Chondrocyte (in vitro differentiated cells): ENCODE measurements at places on chromosomes 5 and 9. TPM values are rescaled to one million over a fixed set of nuclear protein-coding genes. Genes with fewer than 3 reads are reported as not detected.

DNA sequence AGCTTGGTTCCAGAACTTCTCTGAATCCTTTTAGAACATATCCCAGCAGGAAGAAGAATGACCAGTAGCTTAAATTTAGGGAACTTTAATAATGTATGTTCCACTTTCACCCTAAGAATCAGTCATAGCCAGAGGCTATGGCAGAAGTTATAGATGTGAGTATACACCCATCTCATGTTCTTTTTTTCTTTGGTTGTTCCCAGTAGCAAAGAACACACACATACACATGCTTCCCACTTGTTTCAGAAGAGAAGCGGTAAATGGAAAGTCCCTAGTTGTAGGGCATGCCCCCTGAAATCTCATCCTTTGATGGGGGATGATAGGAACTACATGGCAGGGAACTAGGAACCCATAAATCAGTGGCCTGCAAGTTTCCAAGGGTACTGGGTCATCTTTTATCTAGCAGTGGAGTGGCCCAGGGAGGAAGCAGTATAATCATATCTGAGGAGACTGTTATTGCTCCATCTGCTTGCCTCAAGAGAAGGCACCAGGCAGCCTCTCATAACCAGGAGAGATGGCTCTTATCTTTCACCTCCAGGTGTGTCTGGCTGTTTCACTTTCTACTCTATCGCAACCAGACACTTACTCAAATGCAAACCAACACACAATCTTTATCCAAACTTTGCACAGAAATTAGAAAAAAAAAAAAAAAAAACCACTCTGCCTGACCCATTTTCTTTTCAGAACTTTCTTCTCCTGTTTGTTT is 109.5 kb downstream of the SNCAIP start:
- H3K36me3 ChIP-seq = no peaks in the 10 kb centered on the region
- no peak for DNase-seq
- H3K4me1 ChIP-seq = no peaks in the 10 kb centered on the region
- no peak overlapping the region for H3K4me3 ChIP-seq
- no peaks in the 10 kb centered on the region for H3K27me3 ChIP-seq
- no peak overlapping the region for H3K27ac ChIP-seq

DNA sequence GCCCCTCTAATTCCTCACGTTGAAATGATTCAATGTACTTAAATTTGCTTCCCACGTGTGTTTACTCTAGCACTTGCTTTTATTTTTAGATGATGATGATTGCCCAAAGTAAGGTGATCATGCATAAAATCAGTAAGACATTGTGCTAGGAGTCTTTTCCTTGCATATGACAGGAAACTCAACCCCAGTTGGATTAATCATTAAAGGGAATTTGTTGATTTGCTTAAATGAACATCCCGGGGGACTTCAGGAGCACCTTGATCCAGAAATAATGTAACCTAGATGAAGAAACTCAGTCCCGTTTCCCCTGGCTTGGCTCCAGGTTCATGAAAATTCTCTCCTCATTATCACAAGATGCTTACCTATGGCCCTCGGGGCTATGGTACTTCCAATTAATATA is 106.1 kb upstream of the STC2 start:
- DNase-seq = no peak
- H3K27me3 ChIP-seq = no peaks in the 10 kb centered on the region
- no peaks in the 10 kb centered on the region for H3K36me3 ChIP-seq
- peaks cover 11% of the 10 kb centered on the region for H3K4me1 ChIP-seq
- H3K4me3 ChIP-seq = no peak overlapping the region
- no peak overlapping the region for H3K27ac ChIP-seq

DNA sequence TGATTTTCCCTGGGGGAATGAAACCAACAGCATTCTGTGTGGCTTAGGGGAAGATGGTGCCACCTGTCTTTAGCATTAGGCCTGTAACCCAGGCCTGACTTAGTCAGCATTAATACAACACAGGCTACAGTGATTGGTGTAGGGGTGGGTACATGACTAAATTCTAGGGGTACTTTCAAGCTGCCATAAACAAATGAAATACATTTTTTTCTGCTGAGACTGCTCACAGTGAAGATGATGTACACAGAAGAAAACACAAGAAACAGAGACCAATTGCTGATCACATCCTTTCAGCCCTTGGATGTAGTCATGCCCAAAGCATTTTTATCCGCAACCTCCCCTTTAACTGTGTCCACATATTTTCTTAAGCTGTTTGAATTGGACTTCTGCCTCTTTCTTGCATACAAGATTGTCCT is 527.2 kb downstream of the KCTD16 start:
- no peaks in the 10 kb centered on the region for H3K36me3 ChIP-seq
- H3K4me3 ChIP-seq = no peak overlapping the region
- H3K27ac ChIP-seq = peak overlapping the region; percentile 91
- DNase-seq = no peak
- no peaks in the 10 kb centered on the region for H3K27me3 ChIP-seq

Gene CDKN2B-AS1
- total RNA-seq = 3.2 to 7.5 TPM (median 3.5 TPM) in 3 replicates

Gene SEMA6A
- total RNA-seq = 3.5 to 4.9 TPM (median 3.9 TPM) in 3 replicates

GRCh38 chr9:134058716-134059115 is 9.1 kb downstream of the BRD3 start:
- peaks cover 23% of the 10 kb centered on the region for H3K4me1 ChIP-seq
- H3K27ac ChIP-seq = no peak overlapping the region
- H3K27me3 ChIP-seq = no peaks in the 10 kb centered on the region

GRCh38 chr9:128155736-128156500 is 4.1 kb upstream of the BBLN start:
- H3K27ac ChIP-seq = no peak overlapping the region
- H3K4me3 ChIP-seq = no peak overlapping the region
- H3K27me3 ChIP-seq = no peaks in the 10 kb centered on the region
- H3K4me1 ChIP-seq = peaks cover 2% of the 10 kb centered on the region
- no peaks in the 10 kb centered on the region for H3K36me3 ChIP-seq
